ENCODE measurements at places on chromosomes 5 and 9. TPM values are rescaled to one million over a fixed set of nuclear protein-coding genes. Genes with fewer than 3 reads are reported as not detected.

Gene PCA3
- not detected for total RNA-seq

Gene GLRA1
- total RNA-seq = not detected

Gene GPX3
- total RNA-seq = 0.96 TPM

- no peak for DNase-seq
Observed at GRCh38 chr9:127539982-127540663, 72.0 kb upstream of the STXBP1 start.

- DNase-seq = no peak
Observed at GRCh38 chr9:89605465-89606048, 745 bp downstream of the GADD45G start.

DNA sequence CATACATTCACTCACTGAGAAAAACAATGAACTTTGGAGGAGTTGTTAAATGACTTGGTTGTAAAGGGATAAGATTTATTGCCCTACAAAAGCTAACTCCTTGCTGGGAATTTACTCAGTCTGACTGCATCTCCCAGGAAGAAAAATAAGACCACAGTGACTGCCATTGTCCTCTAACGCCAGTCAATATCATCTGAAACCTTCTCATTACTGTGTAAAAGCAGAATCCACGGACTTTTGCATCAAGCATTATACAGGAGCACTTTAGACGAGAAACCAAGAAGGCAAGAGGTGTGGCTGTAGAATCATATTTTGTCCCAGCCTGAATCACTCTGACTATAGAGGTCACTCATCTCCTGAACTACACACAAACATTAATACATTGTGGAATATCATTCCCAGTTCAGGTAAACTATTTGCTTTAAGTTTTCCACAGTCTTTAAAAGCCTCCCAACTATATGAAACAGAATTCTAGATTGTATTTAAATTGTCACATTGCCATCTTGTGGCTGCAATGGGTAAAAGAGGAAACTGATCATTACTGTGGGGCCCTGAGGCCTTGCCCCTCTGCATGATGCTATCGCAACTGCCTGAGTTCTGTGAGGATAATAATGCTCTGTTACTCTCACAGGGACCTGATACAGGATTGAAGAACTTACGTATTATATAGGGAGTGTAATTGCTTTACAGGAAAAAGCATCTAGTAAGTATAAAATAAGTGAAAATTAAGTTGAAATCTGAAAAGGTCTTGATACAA is 142.9 kb downstream of the SLCO4C1 start:
- peak; percentile 35 for DNase-seq

GRCh38 chr5:142143878-142144277 is 35.3 kb downstream of the NDFIP1 start:
- DNase-seq = peak; percentile 32

- no peak for DNase-seq
Observed at GRCh38 chr5:2003690-2004365, 121.1 kb upstream of the IRX4 start.

All from HCT116 (cell line).